ENCODE measurements at places on chromosomes 2 and 18.

- no peak for DNase-seq
These were observed 20.3 kb upstream of the KCNF1 start for GRCh38 chr2:10891390-10891789.

DNA sequence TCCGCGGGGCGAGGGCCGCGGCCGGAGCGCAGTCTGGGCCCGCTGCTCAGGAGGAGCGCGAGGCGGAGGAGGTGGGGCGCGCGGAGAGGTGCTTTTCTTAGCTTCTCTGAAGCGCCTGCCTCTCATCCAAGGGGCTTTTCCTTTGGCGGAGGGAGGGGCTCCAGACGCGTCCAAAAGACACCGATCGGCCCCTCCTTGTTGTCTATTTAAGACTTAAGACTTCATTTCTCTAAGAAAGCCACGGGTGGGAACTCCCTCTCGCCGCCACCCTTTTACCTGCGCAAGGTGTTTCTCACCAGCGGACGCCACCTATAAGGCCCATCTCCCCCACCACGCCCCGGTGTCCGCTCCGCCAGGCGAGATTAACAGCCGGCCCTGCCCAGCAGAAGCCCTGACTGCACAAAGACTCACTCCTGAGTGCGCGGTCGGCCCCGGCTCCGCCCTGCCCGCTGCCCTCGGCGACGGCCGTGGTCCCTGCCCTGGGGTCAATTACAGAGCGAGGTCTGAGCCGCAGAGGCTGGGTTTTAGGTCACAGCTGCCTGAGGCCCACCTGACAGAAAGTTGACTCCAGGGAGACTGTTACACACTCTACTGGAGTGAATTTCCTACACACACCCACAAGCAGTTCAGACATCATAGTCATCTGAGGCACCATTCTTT lies at the start of gene DSC2:
DSC2 (minus strand) TSS at position 397 of the 660 bp plus-strand sequence. CDS start 450 bp downstream, outside the sequence.
- no peak for DNase-seq

DNA sequence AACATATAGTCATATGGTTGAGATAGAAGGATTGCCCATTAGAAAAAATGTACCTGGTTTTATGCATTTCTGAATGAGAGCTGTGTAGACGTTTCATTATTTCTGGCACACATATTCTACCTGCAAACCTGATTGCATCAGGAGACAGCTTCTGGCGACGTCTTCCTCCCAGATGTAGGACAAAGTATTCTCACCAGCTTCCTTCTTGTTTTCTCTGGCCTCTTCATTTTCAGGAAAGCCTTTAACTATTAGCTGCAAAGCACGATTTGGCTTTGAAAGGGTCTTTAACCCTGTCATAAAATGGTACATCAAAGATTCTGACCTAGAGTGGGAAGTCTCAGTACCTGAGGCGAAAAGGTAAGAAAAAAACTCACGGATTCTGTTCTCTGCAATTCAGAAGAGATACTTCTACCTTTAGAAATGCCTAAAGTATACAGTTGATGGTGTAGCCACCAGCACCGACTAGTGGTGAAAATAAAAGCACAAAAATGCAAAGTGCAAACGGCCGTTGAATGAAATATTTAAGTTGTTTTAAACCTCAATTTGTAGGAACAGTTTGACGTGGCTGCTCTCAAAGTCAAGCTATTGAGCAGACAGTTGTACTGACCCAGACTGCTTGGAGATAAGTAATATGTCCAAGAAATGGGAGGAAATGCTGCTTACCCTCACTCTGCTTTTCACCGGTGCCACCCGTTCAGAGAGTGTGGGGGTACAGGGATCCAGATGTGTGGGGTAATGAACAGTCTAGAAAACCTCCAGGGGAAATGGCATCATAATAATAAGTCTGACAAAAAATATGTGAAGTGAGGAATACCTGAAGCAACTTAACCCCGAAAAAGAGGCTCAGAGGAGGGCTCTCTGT lies 20.2 kb downstream of the IL18RAP start:
- no peak for DNase-seq

- DNase-seq = no peak
These were observed 29.0 kb upstream of the PLA2R1 start for GRCh38 chr2:160091381-160091780.

DNA sequence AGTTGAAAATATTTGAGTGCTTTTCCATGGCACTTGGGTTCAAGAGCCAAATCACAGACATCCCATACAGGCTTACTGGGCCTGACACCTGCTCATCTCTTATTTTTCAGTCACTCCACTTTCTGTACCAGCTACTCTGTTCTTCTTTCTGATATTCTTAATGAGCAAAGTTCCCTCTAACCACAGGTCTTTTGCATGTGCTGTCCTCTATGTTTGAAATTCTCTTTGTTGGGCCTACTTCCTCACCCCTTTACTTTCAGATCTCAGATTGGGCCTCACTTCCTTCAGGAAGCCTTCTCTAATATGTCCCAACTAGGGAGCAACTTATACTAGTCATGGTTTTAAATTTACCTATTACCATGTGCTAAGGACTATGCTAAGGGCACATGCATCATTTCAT lies 81.8 kb upstream of the RBMS1 start:
- no peak for DNase-seq

DNA sequence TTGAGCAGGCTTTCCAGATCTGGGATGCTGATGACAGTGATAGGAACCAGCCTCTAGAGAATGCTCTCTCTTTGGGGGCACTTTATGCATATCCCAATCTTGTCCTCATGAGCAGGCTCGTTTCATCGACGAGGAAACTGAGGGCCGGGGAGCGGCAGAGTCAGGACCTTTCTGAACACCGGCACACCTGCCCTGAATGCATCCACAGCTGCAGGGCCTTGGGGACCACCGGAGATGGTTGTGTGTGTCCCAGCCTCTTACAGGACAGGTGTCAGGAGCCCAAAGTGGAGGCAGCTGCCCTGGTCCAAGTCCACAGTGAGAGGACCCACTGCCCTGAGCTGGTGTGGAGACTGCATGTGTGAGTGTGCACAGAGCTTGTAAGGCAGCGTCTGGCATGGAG lies 47.6 kb upstream of the FAHD2A start:
- DNase-seq = no peak

DNA sequence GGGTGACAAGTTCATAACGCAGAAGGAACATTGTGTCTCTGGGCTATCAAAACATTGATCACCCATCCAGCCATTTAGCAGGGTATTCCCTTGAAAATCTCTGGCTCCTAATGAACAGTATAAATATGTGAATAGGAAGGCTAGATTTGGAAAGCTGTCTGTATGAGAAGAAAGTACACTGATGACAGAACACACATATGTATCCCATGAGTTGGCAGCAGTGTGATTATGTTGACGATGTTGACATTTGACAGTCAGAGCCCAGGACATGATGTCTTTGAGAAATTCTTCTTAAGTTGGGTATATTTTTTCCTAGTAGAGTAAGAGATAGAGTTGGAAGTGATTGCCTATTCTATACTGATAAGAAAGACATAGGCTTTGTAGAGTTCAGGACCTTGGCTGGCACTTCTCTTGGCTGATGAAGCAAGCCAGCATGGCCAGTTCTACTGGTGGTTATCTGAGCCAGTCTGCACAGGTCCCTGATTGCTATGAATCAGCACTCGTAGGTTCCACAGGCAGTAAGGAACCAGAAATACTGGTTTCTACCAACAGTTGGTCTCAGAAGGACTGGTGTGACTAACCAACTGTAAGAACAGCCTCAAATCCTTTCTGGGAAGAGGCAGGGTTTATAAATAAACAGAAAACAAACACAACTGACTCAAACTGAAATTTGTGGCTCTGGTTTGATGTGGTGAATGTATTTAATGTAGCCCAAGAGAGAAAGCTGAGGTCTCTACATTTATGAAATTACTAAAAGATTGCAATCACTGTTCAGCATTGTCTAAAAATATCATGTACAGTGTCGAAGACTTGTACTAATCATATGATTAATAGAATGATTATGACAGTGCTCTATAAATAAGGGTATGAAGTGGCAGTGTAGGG lies 43.9 kb upstream of the RAPH1 start:
- DNase-seq = no peak

- DNase-seq = no peak
These were observed 26.9 kb downstream of the ZCCHC2 start for GRCh38 chr18:62549755-62550154.

- DNase-seq = no peak
These were observed 221.7 kb downstream of the PHLPP1 start for GRCh38 chr18:62937065-62937464.

All from brain pericyte (primary cell).